ENCODE measurements at places on chromosomes 4 and X.

GRCh38 chr4:144750348-144750747, 104.4 kb downstream of the HHIP start:
- no peak for DNase-seq

- no peak for DNase-seq
Observed at GRCh38 chrX:138923805-138924204, 212.3 kb upstream of the FGF13 start.

GRCh38 chr4:114481856-114482255, 116.8 kb upstream of the UGT8 start:
- DNase-seq: no peak

DNA sequence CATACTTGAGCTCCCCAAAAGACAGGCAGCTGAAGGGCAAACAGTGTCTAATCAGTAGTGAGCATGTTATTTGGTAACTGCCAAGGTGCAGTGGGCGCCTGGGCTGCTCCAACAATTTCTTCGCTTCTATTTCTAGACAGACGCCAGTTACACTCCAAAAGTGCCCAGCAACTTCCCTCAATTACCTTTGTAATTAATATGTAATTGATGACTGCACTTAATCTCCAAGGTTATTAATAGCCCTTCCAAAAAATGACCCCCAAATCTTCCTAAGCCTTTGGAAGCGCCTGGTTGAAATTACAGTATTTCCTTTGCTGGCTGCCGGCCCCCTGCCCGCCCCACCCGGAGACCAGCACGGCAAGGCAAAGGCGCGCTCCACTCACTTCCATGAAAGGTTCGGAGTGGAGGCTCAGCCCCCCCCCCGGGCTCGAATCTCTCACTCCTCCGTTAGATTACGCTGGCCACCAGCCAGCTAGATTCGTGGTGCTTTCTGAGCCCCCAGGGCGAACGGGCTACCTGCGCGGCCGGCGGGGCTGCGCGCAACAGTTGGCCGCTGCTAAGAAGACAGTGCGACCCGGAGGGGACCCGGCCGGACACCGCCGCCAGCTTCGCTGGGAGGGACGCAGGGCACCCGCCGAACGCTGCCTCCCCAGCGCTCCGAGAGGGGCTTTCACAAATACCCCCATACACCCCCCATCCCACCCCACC, 1.9 kb downstream of the GPC4 start:
- DNase-seq: no peak

GRCh38 chr4:8394806-8395205, 45.7 kb downstream of the ACOX3 start:
- no peak for DNase-seq

DNA sequence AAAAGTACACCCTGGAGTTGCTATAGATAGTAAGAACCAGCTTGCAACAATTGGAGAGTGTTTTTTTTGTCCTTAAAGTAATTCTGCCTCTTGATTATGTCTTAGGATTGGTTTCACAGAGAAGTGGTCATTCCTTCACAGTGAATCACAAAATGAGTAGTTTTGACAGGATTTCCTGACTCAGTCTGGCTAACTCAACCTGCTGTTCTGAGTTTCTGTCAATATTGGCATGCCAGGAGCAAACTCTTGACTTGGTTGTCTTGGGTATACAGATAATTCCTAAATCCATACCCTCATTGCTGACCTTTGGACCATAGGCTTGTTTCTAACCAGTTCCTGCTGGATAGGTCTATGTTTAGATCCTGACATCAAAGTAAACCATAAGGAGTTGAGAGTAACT, 9.4 kb downstream of the FHIP1A start:
- DNase-seq: no peak

GRCh38 chrX:101025126-101025525, 26.8 kb downstream of the TRMT2B start:
- no peak for DNase-seq

- no peak for DNase-seq
Observed at GRCh38 chrX:115226929-115227328, 7.0 kb downstream of the LRCH2 start.

GRCh38 chrX:153831429-153832150, 1.2 kb upstream of the PDZD4 start:
- DNase-seq: peak; percentile 25

- DNase-seq: no peak
Observed at GRCh38 chr4:122873821-122874593, 47.4 kb downstream of the FGF2 start.

GRCh38 chr4:13704035-13704434, 76.5 kb upstream of the BOD1L1 start:
- DNase-seq: no peak

GRCh38 chr4:12979797-12980196, 504.3 kb downstream of the RAB28 start:
- no peak for DNase-seq

DNA sequence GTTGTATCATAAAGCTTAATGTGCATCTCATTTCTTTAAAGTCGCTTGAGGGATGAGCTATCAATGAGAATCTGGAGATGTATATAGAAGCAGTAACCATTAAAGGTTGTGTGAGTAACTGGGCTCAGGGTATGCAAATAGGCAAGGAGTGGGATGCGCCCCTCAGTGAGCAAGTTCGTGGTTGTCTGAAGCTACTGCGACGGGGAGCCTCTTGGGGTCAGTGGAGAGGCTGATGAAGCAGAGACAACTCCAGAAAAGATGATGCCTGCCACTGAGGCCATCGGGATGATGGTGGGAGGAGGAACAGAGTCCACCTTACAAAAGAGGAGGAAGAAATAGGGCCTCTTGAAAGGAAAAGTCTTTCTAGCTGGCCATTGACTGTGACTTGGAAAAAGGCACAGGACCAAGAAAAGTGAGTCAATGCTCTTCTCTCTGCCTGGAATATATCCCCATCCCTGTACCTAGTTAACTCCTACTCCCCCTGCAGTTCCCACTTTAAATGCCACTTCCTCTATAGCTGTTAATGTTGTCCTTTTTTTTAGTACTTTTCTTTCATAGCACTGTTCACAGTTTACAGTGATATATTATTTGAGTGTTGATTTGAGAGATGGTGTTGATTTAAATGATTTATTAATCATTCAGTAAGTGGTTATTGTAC, 51.4 kb upstream of the LSM6 start:
- no peak for DNase-seq

GRCh38 chr4:58766763-58767162, 1656.6 kb upstream of the IGFBP7 start:
- no peak for DNase-seq

GRCh38 chr4:171875291-171875690, 62.1 kb downstream of the GALNTL6 start:
- DNase-seq: no peak

DNA sequence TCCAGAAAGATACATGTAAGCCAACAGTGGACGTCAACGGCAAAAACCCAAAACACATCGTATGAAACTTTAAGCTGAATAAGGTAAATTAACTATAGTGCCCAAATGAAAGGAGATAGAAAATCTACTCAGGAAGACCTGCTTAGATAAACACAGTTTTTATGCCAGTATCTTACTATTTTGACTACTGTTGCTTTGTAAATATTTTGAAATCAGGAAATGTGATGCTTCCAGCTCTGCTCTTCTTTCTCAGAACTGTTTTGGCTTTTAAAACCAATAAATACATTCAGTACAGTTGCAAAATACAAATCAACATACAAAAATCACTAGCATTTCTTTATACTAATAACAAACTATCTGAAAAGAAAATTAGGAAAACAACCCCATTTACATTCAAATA, 83.8 kb downstream of the SMARCA5 start:
- no peak for DNase-seq

DNA sequence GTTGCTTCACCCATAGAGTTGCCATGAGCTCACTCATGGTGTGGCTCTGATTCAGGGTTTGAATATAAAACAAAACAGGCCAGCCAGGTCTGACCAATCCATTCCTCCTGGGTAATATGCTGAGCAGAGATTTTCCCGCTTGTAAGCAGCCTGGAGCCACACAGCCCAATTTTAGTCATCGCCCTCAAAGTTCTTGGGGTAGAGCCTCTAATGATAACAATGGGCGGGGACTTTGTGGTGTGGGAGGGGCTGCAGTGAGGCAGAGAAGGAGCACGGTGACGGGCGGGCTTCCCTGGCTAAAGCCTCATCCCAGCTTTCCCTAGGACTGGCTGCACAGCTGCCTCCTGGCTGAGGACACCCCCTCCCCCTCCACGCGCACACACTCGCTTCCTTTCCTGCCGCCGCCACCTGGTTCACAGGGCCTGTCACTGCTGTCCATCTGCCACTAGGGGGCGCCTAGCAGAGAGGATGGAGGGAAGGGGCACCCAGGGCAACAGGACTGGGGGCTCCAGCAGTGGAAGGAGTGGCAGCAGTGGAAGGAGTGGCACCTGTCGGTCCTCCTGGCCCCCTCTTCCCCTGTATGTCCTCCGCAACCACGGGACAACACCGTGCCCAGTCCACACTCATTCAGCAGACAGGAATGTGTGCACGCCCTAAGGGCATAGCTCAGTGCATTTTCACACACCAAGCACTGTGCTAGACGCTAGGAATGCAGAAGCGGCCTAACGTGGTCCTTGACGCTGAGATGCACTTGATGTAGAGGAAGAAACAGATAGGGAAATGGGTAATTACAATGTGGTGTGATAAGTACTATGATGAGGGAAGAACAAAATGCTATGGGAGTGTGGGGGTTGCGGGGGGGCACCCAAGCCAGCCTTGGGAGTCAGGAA, 26.8 kb downstream of the PRPS1 start:
- DNase-seq: no peak

- DNase-seq: no peak
Observed at GRCh38 chrX:53265771-53266574, 15.4 kb downstream of the IQSEC2 start.

DNA sequence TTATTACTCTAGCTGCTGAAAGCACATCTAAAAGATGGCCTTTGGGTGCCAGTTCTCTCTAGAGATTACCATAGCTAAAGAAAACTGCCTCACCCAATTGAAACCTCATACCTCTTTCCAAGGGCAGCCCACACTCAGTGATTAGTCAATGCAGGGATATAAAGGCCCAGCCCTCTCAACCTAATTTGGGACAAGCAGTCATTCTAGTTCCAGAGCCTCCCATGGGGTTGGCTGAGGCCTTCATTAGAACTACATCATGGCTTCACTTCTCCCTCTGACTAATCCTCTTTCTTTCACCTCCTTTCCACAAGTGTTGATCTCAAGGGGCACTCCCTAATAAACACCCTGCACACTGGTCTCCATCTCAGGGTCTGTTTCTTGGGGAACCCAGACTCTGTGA, 38.5 kb upstream of the C1GALT1C1 start:
- DNase-seq: no peak

DNA sequence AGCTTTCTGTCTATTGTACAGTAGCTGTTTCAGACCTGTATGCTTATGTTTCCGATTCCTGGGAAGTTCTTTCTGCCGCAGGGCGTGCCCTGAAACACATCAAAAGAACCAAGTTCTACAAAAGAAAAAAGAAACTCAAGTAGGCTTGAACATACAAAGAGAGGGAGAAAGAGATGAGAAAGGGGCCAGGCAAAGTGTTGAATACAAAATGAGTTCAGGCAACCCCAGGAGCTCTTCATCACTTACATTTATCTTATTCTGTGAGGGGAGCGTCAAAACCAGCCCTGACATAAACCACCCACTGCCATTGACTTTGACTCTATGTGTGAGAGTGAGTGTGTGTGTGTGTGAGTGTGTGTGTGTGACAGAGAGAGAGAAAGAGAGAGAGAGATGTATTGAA, 26.5 kb upstream of the ATOH1 start:
- no peak for DNase-seq

GRCh38 chrX:9249051-9249846, 215.3 kb upstream of the FAM9B start:
- no peak for DNase-seq

DNA sequence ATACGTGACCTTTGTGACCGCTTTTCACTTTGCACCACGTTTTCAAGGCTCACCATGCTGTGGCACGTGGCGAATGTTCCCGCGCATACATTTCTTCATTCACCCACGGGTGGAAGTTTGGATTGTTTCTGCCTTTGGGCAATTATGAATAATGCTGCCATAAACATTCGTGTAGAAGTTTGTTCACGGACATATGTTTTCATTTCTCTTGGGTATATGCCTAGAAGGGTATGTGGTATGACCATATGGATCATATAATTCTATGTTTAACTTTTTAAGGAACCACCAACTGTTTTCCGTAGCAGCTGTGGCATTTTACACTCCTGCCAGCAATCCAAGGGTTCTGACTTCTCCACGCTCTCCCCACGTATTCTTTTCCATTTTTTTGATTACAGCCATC, 60.9 kb upstream of the MXD4 start:
- DNase-seq: no peak

- no peak for DNase-seq
Observed at GRCh38 chrX:149849787-149850186, 31.2 kb upstream of the MAGEA8 start.

DNA sequence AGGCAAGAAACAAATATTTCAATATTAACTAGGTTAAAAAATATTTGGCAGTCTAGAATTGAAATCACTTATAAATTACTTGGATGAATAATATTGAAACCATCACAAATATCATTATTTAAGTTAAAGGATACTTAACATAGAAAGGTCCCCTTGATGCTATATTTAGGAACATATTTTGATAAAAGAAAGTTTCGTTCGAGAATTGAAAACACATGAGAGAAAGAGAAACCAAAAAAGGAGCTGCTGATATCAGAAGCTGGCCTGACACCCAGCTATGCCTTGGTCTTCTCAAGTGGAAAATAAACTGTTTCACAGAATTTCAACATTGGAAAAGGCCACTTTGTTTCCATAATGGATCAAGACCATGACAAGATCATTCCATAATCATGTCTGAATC, 762.4 kb downstream of the DMD start:
- DNase-seq: no peak

DNA sequence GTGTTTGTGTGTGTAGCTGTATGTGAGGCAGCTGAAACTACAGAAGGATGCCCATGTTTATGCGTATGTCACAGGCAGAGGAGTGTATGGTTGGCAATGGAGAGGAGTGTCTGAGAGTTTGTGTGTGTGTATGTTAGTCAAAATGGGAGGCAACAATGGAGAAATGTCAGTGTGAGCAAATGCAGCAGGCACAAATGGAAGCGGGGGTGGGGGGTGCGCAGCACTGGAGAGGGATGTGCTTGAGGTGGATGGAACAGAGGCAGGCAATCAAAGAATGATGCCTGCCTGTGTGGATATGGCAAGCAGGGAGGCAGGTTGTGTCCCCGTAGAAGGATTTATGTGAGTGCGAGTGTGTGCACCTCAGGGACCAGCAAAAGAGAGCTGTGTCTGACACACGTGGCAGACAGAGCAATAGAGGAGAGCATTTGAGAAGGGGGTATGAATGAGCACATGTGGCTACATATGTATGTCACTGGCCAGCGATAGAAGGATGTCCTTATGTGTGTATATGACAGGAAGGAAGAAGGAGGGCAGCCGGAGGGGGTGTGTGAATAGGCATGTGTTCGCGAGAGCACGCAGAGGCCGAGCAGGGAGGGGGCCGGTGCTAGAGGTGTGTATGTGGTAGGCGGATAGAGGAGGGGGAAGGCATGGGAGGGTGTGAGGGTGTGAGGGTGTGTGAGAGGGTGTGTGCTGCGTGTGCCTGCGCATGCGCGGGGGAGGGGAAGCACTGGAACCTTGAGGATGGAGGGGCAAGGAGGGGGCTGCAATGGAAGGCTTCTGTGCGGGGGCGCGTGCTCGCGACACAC, 1.1 kb downstream of the PJA1 start:
- no peak for DNase-seq

GRCh38 chrX:150651906-150652305, 41.3 kb upstream of the MTMR1 start:
- no peak for DNase-seq

Data from 8988T (cell line).